ENCODE measurements at places on chromosomes 2 and 18.

DNA sequence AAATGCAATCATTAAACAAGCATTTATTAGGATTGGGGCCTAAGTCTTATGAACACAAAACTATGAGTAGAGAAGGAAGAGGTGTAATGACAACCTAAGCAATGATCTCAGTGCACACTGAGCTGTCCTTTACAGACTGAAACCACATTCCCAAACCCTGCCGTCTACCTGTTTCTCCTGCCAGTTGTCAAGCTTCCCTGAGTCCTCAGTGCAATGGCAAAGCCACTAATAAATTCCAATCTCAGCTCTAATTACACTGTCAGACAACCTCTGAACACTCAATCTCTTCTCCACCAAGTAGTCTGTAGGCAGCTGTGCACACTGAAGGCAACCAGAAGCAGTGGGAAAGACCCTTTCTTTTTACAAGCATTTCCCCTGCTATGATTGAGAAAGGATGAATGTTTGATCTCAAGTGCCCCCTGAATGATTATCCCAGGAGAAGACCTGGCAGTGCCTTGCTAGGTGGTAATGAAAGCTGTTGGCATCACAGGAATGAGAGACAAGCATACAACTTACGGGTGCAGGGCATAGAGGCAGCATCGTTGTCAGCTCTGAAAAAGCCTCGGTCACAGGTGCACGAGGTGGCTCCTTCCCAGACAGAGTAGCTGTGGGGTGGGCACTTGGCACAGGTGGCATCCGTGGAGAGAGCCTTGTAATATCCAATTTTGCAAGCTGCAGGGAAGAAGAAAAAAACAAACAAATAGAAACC is 71.4 kb downstream of the EPHA4 start:
- no peak for DNase-seq

DNA sequence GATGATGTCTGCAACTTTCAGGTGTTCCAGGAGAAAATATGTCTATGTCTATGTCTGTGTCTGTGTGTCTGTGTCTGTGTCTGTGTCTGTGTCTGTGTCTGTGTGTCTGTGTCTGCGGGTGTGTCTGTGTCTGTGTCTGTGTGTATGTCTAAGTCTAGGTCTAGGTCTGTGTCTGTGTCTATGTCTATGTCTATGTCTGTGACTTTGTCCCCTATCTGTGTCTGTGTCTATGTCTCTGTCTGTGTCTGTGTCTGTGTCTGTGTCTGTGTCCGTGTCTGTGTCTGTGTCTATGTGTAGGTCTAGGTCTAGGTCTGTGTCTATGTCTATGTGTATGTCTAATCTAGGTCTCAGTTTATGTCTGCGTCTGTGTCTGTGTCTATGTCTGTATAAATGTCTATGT is 10.5 kb downstream of the IL1R2 start:
- no peak for DNase-seq

GRCh38 chr2:237177986-237178385 is 92.3 kb downstream of the COPS8 start:
- DNase-seq: no peak

GRCh38 chr2:111222204-111222866 is 101.6 kb downstream of the BCL2L11 start:
- DNase-seq: no peak

DNA sequence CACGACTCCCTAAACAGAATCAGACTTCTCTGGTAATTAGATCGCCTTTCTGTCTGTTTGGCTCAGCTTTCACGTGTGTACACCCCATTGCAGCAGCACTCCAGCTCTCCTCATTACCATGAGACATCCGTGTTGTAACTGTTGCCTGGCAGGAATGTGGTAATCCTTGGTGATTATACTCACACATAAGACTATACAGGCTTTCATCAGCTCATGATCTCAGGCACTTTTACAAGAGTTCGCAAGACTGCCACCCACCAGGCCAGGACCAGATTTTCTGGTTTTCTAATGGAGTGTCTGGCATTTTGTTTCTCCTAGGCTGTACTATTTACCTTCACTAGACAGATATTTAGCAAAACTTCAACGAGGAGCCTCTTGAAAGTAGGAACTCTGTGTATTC is 50.2 kb downstream of the ACVR1 start:
- DNase-seq: no peak

GRCh38 chr18:36365836-36366775 is 68.6 kb downstream of the FHOD3 start:
- DNase-seq: no peak

DNA sequence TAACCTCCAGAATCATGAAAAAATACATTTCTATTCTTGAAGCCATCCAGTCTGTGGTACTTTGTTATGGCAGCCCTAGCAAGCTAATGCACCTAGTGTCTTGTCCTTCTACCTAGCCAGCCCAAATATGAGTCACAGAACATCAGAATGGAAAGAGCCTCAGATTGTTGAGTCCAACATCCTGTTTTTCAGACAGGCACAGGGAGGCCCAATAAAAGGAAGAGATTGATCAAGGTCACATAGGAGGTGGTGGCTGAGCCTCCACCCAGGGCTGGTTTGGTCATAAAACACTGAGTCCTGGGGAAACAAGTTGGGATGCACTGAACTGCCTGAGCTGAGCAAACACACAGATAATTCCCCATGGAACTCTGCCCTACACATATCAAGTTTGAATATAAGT is 195.5 kb downstream of the TTC32 start:
- DNase-seq: no peak

GRCh38 chr2:43050866-43051265 is 175.5 kb downstream of the ZFP36L2 start:
- DNase-seq: no peak

DNA sequence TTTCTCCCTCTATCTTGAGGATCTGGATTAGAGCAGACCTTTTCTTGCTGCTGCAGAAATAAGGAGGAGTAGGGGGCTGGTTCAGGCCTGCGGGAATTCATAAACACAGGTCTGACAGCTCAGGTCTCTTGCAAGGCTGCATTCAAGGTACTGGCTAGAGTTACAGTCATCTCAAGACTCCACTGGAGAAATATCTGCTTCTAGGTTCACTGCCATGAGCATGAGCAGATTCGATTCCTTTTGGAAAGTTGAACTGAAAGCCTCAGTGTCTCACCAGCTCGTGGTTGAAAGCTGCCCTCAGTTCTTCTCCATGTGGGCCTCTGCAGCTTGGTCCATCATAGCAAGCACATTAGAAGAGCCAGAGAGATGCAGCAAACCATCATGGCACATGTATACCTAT is 124.4 kb upstream of the SETBP1 start:
- DNase-seq: no peak

DNA sequence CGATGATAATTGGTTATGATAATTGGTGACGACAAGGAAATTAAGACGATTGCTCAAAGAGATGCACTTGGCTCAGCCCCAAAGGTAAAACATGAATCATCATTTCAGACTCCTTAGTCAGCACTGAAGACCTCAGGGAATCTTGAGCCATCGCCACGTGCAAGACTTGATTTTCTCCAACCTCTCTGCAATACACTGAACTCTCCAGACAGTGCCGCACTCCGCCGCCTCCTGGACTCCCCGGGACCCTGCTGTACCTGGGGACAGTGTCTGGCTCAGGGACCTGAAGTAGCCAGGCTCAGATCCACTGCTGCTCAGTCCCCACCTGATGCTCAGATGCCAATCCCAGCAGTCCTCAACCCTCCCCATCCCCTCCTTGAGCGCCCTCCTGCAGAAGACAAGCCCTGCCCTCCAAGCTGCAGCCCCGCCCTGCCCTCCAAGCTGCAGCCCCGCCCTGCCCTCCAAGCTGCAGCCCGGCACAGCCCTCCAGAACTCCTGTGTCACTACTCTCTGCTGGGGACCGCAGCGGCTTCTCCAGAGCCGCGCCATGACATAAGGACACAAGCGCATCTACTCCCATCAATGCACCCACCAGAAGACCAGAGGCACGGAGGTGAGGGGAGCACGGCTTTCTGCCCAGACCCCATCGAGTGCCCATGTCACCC is 1.1 kb downstream of the TMEM18 start:
- no peak for DNase-seq

Measured in activated CD8-positive, alpha-beta memory T cell treated with anti-CD3 and anti-CD28 coated beads for 24 hours (primary cell).